NCI-H510A treated with DMSO at 0.1 percent for 48 hours (cell line): ENCODE measurements at places on chromosomes 5 and 9.
A peak's percentile ranks its signal among the peaks of the same experiment; 100 is the strongest.

DNA sequence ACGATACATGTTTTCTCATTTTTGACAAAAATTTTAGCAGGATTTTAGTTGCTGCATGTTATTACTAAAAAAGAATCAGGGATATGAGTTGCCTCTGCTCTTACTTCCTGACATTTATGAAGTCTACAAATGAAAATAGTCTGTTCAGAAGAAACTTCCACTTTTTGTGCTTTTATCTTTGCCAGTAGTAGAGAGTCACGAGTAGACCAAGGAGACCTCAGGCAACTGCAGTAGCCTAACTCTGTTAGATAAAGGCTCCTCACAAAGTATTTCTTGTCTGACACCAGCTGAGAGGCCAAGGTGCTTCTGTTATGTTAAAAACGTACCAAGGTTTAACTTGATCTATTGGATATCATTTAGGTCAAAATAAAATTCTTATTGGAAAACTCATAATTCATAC lies 333.9 kb downstream of the NR2F1-AS1 start:
- no peak for DNase-seq

DNA sequence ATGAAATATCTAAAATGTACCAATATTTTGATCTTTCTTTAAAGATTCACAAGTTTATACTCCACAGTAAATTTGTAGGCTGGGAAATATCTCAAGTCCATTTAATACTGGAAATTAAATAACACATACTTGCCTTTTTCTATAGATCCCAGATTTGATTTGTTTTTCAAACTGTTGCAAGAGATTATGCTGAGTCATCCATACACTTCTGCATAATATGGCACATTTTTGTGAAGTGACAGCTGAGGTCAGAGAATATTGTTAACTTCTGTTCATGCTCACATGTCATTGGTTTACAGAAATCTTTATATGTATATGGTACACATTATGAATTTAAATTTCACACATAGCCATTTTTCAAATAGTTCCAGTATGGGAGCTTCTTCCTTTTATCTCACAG lies 1066.3 kb upstream of the NUDT12 start:
- DNase-seq, result no peak

- no peak for DNase-seq
These were observed 86.9 kb downstream of the MACIR start for GRCh38 chr5:103345461-103345860.

GRCh38 chr9:5587024-5587423 lies 41.9 kb upstream of the RIC1 start:
- DNase-seq, result no peak

- peak; percentile 39 for DNase-seq
These were observed 301.4 kb upstream of the RFX3 start for GRCh38 chr9:3827175-3827574.

- no peak for DNase-seq
These were observed 49.6 kb downstream of the ZFR start for GRCh38 chr5:32394981-32395380.

GRCh38 chr5:81230416-81230815 lies 2.7 kb upstream of the CKMT2 start:
- DNase-seq, result no peak

DNA sequence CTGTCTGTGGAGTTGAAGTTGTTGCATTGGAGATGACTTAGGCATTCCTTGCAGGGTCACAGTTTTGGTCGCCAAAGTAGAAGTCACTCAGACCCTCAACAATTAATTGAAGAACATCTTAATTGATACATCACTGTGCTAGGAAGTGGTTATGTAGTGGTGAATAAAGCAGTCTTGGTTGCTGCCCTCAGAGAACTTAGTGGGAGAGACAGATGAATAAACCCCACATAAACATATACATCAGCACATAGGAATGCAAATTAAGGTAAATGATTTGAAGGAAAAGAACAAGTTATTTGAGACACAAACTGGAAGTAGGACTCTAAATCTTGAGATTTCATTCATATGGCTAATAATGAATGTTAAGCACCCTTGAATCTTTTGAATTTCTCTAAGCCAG lies 25.7 kb downstream of the FAM174A start:
- no peak for DNase-seq

DNA sequence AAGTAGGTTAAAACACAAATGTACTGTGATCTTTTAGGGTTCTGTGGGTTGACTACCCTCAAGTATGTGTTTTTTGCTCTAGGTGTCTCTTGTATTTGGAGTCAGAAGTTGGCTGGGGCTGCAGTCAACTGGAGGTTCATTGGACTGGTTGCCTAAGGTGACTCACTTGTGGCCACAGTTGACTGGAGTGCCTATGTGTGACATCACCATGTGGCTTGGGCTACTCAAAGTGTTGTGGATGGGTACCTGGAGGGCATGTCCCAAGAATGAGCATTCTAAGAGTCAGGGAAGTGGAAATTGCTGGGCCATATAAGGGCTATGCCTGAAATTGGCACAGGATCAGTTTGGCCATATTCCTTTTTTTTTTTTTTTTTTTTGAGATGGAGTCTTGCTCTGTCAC lies 27.4 kb downstream of the SNX30 start:
- DNase-seq, result no peak
